ENCODE measurements at places on chromosomes 4 and X.

- no peak for DNase-seq
These were observed 18.6 kb upstream of the CPE start for GRCh38 chr4:165360041-165360695.

GRCh38 chr4:105551965-105552746, at the start of gene ARHGEF38:
TSS of gene ARHGEF38 (plus strand) at chr4:105552620. CDS start at chr4:105552766, 146 bp downstream.
- DNase-seq: no peak

- DNase-seq: no peak
These were observed 125.9 kb downstream of the CHRNA9 start for GRCh38 chr4:40461062-40461461.

GRCh38 chrX:123834116-123834515, 25.7 kb upstream of the XIAP start:
- DNase-seq: no peak

- DNase-seq: no peak
These were observed 68.5 kb upstream of the DDX60 start for GRCh38 chr4:168387091-168387490.

DNA sequence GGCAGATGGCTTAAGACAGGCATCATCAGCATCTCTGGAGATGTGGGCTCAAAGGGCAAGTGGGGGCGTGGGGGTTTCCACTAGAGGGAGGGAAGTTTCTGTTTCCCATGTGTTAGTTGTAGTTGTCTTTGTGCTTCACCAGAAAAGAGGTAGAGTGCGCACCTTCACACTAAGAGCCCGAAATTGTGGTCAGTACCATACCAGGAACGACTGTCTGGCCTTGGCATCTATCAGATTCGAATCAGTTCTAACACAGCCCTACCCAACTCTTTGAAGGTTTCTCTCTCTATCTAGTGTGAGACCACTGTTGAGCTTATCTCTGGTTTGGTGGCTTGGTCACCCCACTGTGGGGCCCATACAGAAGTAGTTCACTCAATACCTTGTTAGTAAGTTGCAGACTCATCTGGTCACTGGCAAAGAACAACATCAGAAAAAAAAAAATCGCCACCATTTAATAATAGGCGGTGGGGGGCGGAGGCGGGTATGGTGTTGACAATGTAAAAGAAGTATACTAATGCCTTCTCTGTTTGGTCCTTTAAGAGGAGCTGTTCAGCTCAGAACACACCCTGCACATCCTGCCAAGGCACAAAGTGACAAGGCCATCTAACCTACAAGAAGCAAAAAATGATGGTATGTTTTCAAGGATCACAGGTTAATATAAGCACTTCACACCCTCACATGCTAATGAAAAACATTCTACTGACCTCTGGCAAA, 71.1 kb downstream of the NYX start:
- no peak for DNase-seq

DNA sequence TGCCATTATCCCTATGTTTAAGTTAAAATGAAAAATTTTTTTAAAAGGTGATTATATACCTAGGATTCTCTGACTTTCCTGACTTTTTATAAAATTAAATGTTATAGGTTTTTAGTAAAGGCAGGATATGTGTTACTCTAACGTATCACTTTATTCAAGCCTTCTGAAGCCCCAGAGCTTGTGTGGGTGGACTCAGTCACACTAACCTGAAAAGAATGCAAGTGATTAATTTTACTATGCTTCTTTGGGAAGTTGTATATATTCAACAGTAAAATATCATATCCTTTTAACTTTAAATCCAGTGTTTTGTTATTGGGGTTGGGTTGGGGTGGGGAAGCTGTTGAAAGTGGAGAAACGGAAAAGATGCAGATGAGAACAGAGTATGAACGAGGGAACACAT, 22.8 kb downstream of the PDLIM3 start:
- DNase-seq: no peak

DNA sequence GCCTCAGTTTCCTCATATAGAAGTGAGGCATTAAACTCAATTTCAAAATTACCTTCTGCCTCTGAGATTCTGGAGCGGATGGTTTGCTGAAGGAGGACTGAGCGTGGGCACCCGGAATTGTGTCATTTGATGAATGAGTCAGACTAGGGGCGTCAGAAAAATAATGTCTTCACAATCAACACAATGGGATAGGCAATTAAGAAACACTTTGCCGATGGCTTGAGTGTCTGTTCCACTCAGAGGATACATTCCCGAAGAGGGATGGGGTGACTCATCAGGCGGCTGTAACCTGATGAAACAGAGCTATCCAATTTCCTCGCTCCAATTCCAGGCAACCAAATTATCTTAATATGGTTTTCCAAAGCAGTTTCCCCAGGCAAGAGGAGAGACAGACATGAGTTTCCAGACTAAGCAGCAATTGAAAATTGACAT, 1.2 kb upstream of the CHRNA9 start:
- DNase-seq: no peak

DNA sequence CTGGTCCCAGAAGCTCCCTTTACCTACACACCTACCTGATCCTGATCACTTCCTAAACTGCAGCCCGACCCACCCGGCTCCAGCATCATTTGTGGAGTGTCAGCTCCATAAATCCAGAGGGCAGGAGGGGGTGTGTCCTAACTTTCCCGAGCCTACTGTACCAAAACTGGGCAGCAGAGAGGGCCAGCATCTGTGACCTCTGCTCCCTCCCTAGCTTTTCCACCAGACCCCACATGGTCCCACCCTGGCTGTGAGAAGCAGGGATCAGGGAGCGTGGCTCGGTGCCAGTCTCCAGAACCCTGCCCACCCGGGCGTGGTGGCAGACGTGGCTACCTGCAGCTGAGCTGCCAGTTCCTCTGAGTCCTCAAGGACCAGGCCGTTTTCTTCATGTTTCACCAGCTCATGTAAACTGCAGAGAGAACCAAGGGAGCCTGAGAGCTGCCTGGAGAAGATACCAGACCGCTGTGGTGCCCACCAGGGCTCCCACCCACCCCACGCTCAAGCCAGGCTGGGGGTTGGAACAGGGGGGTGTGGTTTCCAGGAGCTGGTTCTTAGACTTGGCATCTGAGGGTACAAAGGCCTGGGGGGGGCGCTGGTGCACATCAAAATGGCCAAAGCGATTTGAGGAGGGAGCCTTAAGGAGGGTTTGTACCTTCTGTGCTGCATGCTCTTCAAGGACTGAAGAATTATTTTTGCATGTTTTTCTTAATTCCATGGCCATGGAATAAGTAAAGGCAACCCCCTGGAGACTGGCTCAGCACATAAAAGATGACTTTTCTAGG, 76.7 kb upstream of the DRD5 start:
- no peak for DNase-seq

DNA sequence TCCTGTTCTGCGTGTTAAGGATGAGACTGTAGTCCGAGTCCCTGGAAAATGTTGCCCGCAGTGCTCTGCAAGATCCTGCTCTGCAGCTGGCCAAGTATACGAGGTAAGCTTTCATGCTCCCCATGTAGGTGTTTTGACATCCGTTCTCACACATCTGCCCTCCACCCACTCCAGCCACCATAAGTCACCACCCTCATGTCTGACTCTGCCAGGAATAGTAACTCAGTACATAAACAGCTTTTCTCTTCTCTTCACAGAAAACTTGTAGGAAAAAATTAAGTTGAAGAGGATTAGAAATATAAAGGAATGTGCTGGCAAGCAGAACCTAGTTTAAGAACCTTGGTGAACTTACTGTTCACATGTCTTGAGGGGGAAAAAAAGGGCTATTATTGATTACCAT, 207.9 kb downstream of the FRAS1 start:
- no peak for DNase-seq

DNA sequence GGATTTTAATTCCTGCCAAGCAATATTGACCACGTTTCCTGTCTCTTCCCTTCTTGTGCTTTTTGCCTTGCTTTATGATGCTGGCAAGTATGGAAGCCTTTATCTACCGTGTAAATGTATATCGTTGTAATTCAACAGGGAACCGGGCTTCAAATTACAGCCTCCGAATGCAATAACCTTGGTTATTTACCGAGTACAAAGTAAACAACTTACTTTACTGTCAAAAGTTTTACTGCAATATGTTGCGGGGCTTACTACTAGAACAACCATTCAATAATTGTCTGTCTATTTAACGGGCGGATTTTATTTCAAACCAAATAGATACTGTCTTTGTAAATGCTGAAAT, 73.1 kb downstream of the PALLD start:
- no peak for DNase-seq

GRCh38 chr4:88584471-88584900, 7.8 kb upstream of the HERC3 start:
- no peak for DNase-seq

GRCh38 chr4:142719854-142720541, 126.1 kb downstream of the INPP4B start:
- DNase-seq: no peak

DNA sequence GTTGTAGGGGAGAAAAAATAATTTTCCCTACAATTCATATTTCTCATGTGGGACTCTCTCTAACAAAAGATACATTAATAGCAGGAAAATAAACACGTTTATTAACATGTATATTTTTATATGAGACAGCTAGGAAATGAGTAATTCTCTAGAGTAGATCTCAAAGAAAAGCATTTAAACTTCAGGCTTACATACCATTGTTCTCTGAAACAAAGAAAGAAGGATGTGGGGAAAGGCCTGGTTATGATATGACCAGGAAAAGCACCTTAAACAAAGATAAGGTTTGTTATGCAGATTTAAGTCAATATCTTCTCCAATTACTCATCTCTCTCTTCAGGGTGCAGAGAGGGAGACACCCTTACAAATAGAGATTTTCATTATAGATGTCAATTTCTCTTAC, 131.3 kb downstream of the SLC7A11 start:
- no peak for DNase-seq

DNA sequence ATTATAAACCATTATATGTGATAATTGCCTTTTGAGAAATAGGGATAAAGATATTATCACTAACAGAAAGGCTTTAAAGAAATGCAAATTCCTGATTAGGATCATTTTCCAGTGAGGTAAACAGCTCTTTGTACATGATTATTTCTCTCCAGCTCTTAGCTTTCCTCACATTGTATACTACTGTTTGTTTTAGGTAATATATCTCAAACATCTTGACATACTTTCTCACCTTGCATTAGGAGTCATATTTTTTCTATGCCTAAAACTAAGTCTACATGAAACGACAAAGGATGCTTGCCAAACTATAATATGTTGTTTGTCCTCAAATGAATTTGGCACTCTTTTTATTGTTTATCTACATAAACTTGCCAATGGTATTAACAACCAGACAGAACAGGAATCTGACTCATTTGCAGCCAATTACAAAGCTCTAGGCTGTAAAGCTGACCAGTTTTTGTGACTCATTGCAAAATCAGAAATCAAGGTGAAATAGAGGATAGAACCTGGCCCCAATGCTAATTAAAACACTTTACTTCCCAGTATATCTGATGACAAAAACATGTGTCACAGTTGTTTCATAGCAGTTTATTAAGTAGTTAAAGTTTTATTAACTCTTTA, 107.0 kb downstream of the IQCM start:
- DNase-seq: no peak

- no peak for DNase-seq
These were observed 127.1 kb downstream of the KLHL13 start for GRCh38 chrX:117989512-117989911.

DNA sequence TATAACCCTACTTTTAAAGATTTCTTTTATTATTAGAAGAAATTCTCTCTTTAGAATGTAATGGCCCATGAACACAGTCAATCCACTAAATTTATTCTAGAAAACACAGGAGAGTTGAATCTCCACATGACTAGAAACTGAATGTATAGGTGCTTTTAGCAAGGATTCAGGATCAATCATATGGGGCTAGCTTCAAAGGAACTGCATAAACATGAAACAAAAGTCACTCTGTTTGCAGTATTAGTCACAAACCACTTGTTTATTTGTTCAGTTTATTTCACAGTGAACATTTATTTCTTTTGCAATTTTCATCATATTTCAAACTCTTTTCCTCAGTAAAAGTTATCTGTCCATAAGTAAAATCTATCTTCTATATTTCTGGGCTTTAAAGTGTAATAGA, 1604.6 kb downstream of the PCDH18 start:
- no peak for DNase-seq

DNA sequence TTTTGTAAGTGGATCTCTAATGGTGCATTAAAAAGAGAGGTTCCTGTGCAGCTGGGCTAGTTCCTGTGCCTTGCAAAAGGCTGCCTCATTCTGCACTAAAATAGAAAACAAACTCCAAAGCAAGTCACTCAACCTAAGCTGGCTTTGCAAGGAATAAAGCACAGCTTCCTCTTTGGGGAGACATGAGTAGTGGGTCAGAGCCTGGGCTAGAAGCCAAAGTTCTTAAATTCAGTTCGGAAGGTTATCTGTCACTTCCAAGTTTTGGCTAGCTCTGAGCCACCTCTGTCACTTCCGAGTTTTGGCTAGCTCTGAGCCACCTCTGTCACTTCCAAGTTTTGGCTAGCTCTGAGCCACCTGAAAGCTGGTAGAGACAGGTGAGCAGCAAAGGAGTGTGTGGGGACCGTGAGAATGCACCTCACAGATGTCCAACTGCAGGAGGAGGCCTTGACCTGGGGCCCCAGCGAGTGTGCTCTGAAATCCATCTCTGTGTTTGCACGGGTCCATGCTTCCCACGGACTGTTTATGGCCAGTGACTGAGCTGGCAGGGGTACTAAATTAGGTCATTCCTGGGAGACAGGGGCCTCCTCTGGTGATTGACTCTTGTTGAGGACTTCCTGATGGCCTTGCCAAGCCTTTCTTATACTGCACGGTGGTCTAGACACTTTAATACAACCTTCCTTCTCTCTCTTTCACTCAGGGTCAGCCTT, 36.4 kb upstream of the MAMLD1 start:
- DNase-seq: no peak

DNA sequence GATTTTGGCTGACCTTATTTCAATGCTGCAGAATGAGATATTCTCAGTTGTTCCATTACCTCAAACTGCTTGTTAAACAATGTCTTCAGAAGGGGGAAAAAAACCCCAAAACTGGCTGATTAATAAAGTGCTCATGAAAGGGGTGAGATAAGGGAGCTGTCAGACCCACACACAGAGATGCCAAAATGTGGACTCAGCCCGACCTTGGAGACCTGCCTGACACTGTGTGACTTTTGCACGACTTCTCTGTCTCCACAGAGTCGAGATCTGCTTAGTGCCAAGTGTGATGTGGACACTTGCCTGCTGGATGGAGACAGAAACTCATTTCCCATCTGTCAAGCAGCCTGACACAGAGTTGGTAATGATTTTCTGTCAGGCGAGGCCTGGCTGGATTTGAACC, 31.5 kb downstream of the REELD1 start:
- DNase-seq: no peak
